NCI-H2081 treated with DMSO at 0.1 percent for 48 hours (cell line): ENCODE measurements at places on chromosomes 1 and 21.

GRCh38 chr21:25949701-25950100 is 214.9 kb downstream of the GABPA start:
- DNase-seq, result no peak

- no peak for DNase-seq
Measured at GRCh38 chr1:60936163-60936562, 146.2 kb upstream of the NFIA start.

DNA sequence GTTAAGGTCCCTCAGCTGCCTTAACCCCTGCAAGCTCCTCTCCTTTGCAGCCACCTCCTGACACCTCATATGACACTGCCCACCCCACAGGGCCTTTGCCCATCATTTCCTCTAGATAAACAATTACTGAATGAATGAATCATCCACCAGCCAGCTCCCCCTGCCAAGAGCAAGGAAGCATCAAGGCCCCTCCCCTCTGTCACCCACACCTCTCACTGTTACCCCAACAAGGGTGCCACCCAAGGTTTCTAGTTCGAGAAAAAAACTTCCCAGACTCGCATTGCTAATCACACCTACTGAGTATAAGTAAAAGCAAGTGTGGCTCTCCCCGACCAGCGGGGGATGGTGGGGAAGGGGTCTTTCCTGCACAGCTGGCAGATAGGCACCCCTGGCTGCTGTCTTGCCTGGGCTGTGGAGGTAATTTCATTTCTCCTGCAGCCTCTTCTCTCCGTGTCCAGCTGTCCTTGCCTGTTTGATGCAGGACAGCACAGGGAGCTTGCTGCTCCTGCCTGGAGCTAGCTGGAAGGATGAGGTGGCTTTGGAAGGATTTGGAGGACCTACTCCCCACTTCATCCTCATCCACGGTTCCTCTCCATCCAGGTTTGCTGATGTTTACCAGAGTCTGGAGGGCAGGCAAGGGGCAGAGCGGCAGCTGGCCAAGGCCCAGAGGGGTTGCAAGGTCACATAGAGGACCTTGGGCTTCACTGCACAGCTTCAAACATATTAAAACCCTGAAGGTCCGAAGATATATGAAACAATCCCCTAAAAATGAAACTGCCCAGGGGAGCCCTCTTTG is 33.1 kb upstream of the LBR start:
- DNase-seq, result no peak

DNA sequence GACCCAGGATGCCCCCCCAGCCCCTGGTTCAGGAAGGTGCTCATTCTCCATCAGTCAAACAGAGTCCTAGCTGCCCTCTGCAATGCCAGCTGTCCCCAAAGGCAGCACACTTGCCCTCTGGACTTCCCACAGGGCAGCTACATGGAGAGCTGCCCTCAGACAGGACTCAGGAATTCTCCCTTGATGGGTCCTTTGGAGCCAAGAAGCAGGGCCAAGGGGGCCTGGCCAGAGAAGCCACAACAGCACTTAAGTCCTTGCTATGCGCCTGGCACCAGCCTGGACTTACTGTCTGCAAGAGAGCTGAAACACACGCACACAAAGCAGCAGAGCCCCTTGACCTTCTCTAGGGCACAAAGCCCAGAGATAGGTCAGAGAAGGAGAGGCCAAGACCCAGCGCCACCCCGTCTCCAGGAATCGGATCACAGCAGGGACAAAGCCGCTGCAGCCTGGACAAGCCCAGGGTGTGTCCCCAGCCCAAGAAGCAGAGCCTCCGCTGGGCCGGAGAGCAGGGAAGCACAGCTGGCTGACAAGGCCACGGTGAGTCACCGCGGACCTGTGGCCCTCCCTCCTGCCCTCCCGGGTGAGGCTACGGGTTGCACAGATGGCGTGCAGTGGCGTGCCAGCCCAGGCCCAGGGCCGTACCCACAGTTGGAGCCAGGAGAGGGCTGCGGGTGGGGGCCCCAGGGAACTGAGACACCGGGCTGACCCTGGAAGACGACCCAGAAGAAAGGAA is 1.7 kb downstream of the WNT9A start:
- DNase-seq, result no peak

GRCh38 chr1:94772230-94772641 is 47.9 kb upstream of the SLC44A3 start:
- DNase-seq, result no peak

DNA sequence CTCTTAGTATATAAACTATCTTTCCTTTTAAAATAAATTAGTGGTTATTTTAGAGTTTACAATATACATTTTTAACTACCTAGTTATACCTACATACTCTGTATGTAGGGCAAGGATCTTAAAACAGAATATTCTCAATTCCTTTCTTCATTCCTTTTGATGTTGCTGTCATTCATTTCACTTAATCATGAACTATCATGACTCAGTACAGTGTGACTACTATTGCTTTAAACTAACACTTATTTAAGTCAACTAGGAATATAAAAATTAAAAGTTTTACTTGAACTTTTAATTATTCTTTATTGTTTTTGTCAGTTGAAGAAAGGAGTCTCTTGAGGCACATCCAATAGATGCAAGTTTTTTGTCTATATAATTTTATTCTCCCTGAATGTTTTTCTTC is 726.4 kb downstream of the BRINP3 start:
- DNase-seq, result no peak

GRCh38 chr1:241918879-241919278 is 38.7 kb upstream of the BECN2 start:
- no peak for DNase-seq

- DNase-seq, result no peak
Measured at GRCh38 chr1:53583868-53584776, 124.9 kb downstream of the DMRTB1 start.

GRCh38 chr1:17128361-17128760 is 9.1 kb upstream of the PADI2 start:
- no peak for DNase-seq

DNA sequence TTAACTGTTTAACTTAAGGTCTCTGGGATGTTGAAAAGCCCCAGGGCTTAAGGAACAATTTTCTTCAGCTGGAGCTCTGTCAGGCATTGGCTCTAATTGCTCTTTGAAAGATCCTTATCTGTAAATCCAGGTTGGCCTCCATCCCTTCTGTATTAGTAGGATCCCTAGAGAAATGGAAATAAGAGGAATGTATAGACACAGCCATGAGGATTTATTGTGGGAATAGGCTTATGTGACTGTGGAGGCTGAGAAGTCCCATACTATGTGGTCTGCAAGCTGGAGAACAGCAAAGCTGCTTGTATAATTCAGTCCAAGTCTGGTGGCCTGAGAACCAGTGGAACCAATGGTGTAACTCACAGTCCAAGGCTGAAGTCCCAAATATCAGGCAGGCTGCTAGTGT is 47.6 kb upstream of the VAV3 start:
- no peak for DNase-seq
